Esophagus squamous epithelium (tissue), 5 donors: ENCODE measurements at places on chromosomes 3 and 15. TPM values are rescaled to one million over a fixed set of nuclear protein-coding genes. Genes with fewer than 3 reads are reported as not detected.

CCR8 gene
- total RNA-seq = 0.22 TPM

GRCh38 chr3:6351752-6352151 is 509.2 kb upstream of the GRM7 start:
- DNase-seq = no peak

DNA sequence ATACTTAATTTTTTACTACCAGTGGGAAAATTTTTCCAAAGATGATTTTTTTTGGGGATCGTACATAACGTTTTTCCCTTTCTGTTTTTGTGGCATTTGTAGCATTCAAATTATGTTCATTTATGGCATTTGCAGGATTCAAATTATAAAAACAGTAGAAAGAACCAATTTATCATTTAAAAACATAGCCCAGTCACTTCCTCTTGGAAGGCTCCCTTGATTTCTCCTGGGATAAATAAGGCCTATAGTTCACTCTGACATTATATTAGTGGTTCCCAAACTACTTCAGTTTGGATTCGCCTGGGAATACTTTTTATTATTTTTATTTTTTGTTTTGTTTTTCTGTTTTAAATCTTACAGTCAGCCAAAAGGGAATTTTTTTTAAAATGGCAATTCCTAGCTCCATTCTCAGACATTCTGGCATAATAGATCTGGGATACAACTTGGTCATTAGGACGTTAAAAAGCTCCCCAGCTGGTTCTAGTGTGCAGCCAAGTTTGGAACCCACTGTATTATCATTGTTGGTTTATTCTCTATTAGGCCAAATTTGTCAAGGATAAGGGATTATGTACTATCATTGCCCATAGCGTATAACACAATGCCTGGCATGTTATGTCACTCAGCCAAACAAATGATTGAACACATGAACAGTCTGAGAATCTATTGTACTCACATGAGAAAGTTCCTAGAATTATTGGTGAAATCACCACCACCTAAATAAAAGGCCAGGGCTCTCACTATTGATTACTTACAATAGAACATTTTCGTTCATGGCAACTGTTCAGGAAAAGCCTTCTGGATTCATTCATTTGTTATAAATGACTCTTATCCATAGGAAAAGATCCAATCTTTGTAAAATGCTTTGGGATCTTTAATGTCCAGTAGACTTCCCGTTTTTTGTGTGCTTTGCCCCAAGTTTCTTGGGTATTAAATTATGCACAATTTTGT is 28.9 kb downstream of the RARB start:
- no peak for DNase-seq

GRCh38 chr3:15438983-15439382 is 11.6 kb downstream of the EAF1 start:
- DNase-seq = no peak

DNA sequence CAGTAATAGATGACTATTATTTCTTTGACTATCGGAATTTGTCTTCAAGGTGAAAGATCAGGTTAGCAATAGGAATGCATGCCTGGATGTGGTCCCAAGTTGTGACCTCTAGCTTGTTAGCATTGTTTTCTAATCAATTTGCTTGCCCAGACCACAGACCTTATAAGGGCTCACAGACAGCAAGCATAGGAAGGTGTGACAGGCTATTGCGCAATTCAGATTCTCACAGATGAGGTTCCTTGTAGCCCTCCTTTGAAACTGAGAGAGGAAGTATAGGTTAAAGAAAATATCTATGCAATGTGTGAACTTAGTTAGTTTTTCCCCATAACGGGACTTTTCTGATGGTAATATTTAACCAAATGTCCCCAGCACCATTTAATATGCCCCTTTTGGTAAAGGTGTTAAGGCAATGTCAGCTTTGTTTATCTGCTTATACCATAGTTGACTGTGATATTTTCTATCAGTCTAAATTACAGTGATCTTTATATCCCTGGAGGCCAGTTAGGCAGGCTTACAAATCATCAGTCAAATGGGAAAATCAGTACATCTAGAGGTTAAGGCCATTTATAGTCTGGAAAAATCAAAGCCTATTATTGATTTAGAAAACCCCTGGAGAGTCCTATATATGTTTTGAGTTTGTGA is 168.1 kb upstream of the MBNL1 start:
- DNase-seq = no peak

- DNase-seq = no peak
Observed at GRCh38 chr3:146557745-146558144, 13.3 kb upstream of the PLSCR1 start.

DNA sequence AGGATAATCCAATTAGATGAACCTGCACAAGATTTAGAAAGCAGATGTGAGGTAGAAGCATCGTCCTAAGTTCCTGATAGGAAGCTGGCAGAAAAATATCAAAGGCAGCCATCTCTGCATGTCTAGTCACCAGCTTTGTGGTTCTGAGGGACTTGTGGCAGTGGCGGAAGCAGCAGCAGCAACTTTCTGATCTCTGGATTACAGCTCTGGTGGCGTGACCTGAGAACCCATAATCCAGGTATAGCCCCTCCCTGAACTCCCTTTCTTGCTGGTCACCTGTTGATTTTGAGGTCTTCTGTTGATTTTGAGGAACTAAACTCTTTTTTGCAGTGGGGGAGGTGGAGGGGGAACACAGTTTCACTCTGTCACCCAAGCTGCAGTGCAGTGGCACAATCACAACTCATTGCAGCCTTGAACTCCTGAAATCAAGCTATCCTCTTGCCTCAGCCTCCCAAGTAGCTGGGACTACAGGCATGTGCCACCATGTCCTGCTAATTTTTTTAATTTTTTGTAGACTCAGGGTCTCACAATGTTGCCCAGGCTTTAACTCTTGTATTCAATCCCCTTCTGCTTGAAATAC is 7.9 kb downstream of the FSIP1 start:
- no peak for DNase-seq

DNA sequence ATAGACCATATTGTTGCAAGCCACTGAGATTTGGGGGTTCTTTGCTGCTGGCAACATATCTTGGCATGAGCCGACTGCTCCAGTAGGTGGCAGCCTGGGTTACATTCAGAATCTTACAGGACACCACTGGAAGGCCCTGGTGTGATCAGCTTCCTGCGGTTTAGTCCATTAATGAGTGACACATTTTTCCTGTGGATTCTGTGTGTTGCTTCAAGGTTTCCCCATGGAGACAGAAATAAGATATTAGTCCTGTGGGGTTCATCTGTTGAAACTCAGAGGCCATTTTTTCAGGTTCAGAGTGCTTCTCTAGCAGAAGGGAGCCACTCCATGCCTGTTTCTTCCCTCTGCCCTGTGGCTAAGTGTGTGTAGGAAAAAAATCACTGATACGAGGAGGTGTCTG is 116.2 kb downstream of the MFSD1 start:
- DNase-seq = no peak

DNA sequence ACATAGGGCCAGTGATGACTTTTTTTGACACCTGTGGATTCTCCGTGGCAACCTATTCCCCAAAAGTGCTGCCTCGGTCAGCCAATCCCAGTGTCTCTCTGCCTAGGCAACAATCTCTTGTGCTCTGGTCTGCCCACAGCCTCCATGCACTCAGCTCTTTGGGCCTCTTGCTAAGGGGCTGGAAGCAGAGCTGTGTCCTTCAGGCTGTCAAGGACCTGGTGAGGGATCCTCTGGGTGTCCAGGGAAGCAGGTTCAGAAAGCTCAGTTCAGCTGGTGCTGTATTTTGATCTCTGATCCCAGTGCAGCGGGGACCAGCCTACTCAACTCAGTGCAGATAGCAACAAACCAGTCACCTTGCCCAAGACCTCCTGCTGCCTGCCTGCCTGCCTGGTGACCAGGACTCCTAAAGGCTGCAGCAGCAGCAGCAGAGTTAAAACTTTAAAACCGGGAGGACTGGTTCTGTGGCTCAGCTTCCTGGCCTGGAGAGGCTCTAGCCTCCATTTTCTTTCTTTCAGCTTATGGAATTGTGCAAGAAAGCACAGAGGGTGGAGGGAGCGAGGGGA is 6.2 kb downstream of the PAK6 start:
- no peak for DNase-seq

DNA sequence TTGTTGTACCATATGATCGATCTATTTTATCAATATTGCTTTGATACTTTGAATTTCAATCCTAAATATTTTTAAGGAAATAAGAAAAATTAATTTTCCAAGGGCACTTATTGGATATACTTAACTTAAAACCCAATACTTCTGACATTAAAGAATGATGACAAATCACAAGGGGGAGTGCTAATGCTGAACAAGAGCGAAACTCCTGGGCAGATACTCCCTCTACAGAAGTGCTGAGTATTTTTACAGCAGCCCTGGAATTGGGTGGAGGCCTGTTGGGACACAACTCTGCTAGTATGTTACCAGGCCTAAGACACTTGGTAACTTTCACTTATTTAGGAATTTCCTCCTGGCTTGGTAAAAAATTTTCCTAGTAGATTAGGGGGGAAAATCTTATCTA is 46.2 kb downstream of the DENND6A start:
- no peak for DNase-seq

- DNase-seq = no peak
Observed at GRCh38 chr3:151789853-151790463, 24.0 kb upstream of the AADAC start.

- DNase-seq = no peak
Observed at GRCh38 chr3:32193101-32193500, 45.4 kb upstream of the CMTM8 start.

DNA sequence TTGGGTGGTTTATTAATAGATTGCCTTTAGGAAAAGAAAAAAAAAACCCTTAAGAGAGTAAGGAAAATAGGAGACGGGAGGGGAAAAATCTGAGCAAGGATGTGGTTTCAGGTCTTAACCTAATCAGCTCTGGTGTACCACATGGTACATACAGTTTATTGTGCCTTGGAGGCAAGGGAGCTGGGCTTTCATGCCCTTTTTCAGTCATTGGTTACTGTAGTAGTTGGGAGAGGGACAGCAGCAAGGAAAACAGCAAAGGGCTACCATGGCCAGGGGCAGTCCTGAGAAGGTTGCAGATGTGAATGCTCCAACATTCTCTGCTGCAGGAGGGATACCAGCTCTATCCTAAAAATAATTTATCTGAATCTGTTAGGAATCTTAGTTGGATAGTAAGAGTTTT is 5.9 kb downstream of the CMC1 start:
- no peak for DNase-seq

DNA sequence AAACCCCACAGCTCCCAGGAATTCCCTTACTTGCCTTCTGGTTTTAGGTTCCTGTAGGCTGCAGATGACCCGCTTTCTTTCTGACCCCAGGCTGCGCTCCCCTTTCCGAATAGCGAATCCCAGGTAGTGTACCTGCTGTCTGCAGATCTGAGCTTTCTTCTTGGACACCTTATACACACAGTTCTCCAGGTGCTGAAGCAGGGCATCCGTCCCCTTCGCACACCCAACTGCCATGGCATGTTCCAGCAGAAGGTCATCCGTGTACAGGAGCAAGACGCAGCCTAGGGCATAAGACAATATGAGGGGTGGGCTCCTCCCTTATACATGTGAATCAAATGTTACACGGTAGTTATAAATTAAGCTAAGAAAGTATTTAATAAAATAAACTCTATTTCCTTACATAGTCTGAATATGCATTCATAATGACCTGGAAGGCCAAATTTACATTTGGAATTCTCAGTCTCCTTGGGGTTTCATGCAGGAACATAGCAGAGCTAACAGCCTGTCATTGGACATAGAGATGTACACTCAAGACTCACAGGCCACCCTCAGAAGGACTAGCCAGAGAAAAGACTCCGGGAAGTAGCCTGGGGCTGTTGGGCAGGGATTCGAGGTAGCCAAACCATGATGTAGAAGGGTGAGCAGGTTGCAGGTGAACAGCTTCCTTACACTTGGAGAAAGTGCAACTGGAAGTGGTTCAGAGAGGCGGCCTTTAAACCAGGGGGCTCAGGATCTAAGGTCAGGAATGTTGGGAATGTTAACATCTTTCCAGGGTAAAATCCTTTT is 8.2 kb upstream of the DNAAF4 start:
- no peak for DNase-seq

DNA sequence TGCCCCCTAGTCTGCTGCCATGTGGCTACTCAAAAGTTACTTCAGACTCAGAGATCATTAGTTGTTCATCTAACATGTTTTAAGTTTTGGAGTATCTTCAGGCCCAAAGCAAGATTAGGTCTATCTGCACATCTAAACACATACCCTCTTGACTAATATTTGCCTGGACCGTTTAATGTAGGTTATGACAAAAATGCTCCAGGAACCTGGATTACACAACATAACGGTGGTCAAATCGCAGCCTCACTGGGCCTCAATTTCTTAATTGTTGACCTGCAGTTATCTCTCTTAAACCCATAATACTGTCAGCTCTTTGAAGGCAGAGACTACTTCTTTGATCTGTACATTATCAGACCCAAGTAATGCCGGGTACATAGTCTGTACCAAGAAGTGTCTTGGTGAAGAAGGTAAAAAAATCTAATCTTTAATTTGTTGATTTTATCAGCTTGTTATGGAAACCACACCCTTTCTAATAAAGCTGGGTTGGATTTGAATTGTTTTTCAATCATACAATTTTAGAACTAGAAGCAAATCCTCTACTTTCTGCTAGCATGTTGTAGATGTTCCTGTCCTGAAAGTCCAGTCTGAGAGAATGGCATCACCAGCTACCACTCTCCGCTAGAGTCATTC is 3.6 kb downstream of the SNRK start:
- no peak for DNase-seq

- DNase-seq = no peak
Observed at GRCh38 chr15:51185213-51186159, 90.8 kb upstream of the TNFAIP8L3 start.

DNA sequence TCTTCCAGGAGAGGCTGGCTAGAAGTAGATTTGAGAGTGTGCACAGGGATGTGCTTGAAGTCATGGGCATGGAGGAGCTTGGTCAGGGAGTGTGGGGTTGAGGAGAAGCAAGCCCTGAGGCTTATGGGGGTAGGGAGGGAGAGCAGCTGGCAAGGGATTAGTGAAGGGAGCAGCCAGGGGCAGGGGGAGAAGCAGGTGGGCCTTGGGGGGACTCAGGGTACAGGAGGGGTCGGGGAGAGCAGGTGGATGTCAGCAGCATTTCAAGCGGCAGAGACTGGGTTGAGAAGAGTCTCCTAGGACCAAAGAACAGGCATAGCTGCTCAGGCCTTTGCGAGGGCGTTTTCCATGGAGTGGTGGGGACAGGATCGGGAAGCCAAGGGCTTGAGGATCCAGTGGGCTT is 3.4 kb upstream of the LMAN1L start:
- no peak for DNase-seq

DNA sequence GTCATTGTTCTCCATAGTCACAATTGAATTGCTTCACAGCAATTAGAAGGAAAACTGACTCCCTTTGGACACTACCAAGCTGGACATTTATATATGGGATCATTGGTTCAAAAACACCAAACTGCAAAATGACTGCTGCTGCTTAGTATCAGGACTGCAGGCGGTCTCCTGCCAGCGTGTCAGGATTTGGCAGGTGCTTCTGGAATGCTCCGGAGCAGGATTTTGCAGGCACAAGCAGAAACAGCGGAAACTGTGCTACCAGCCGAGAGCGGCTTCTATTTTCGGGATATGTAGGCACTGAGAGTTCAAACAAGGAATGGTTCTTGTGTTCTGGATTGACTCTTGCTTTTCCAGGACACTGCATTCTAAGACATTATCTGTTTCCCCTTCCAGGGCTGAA is 95.5 kb downstream of the SSR3 start:
- DNase-seq = no peak
